ENCODE measurements at places on chromosomes 16 and 17.

- no peak for DNase-seq
Observed at GRCh38 chr16:63612462-63613227, 1509.2 kb downstream of the CDH11 start.

- no peak for DNase-seq
Observed at GRCh38 chr17:9512323-9513168, 63.1 kb downstream of the STX8 start.

DNA sequence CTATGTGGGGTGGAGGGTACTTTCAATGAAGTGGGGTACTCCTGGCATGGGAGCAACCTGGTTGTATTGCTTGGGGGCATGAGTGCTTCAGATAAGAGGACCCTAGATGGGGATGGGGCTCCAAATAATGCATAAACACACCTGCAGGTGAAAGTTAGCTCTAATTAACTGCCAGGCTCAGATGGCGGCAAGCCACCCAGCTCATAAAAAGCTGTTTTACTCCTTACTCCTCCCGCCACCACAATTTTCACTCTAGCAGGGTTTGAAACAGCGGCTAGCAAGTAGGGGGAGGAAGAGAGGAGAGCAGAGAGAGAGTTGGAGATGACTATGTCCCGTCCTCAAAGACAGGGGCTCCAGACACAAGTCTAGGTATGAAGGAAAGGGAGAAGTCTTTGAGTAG, 117.7 kb upstream of the WSCD1 start:
- DNase-seq = no peak

GRCh38 chr17:68246271-68247028, 1.4 kb upstream of the AMZ2 start:
- DNase-seq = no peak

GRCh38 chr17:15289285-15290183, 24.4 kb upstream of the PMP22 start:
- DNase-seq = no peak

GRCh38 chr17:81484195-81484979, 28.2 kb downstream of the ACTG1 start:
- DNase-seq = no peak

DNA sequence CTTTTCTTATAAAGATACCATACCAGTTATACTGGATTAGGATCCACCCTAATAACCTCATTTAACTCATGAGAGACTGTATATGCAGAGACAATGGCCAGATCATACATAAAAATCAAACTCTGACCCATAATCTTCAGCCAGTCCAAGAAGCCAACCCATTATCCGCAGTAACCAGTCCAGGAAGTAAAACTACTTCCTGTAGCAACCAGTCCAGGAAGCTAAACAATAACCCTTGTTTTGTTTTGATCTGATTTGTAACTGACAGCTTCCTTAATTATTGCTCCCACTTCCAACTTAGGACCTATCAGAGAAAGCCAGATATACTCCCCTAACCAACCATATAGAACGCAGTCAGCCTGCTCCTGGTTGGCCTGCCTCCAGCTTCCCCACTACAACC, 19.2 kb upstream of the SSTR2 start:
- DNase-seq = no peak

DNA sequence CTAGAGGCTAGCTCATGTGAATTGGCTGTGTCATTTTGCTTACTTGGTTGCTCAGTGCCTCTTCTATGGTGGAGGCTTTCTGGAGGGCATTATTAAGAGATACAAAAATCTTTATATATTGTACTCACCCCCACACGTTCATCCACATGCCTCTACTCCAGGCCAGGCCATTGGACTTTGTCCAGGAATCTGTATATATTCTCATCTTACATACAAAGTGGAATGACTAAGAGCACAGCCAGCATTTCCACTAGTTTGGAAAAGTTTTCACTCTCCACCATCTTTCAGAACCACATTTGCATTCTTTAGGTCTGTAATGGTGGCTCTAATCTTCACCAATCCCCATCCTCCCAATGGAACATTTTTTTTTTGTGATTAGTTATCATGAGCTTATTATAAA, 4.8 kb upstream of the GLG1 start:
- no peak for DNase-seq

DNA sequence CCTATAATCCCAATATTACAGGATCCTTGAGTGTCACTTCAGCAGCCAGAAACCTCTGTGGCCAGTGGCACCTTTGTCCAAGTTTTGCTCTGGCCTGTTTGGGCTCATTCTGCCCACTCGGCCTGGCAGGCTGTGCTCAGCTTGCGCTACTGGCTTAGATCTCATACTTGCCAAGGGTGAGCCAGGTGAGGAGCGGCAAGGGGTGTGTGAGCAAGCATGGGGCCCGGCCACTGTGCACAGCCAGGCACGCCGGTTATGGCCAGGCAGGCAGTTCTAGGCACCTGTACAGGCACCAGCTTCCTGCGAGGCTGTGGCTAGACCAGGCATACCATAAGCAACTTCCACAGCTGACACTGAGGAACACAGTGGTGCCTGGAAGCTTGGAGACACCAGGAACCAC, 16.9 kb upstream of the USP22 start:
- no peak for DNase-seq

Data from urinary bladder (tissue), 4 donors.